ENCODE measurements at places on chromosomes 7 and 10.

- no peak for DNase-seq
Observed at GRCh38 chr7:134504660-134505164, 22.7 kb upstream of the AKR1B10 start.

DNA sequence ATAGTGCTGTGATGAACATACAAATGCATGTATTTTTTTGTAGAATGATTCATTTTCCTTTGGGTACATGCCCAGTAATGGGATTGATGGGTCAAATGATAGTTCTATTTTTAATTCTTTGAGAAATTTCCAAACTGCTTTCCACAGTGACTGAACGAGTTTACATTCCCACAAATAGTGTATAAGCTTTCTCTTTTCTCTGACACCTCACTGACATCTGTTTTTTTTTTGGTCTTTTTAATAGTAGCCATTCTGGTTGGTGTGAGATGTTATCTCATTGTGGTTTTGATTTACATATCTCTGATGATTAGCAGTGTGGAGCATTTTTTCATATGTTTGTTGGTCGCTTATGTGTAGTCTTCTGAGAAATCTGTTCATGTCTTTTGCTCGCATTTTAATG is 195.0 kb upstream of the AGK start:
- DNase-seq = peak; percentile 41

GRCh38 chr10:77716458-77717317 is 79.1 kb upstream of the KCNMA1 start:
- no peak for DNase-seq

- DNase-seq = no peak
Observed at GRCh38 chr10:46048152-46048551, 2.1 kb upstream of the MSMB start.

DNA sequence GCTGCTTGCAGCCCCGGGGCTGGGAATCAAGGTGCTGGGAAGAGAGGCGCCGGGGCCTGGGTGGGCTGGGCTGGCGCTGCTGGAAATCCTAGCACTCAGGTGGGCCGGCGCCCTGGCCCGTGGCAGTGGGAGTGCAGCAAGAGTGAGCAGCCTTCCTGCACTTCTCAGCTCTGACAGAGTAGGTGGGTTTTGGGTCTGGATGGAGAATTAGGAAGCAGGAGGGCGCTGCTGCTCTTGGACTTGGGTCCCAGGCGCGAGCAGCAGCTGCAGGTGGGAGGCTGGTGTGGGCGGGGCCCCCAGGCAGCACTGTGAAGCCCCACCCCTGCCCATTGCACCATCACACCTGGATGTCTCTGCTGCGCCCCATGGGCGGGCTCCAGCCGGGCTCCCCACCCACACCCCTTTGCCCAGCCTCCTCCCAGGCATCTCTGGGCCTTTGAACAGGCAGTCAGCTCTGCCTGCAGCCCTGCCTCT is 6.0 kb downstream of the BRI3 start:
- peak; percentile 27 for DNase-seq

- DNase-seq = no peak
Observed at GRCh38 chr10:4546500-4546899, 279.5 kb upstream of the AKR1E2 start.

DNA sequence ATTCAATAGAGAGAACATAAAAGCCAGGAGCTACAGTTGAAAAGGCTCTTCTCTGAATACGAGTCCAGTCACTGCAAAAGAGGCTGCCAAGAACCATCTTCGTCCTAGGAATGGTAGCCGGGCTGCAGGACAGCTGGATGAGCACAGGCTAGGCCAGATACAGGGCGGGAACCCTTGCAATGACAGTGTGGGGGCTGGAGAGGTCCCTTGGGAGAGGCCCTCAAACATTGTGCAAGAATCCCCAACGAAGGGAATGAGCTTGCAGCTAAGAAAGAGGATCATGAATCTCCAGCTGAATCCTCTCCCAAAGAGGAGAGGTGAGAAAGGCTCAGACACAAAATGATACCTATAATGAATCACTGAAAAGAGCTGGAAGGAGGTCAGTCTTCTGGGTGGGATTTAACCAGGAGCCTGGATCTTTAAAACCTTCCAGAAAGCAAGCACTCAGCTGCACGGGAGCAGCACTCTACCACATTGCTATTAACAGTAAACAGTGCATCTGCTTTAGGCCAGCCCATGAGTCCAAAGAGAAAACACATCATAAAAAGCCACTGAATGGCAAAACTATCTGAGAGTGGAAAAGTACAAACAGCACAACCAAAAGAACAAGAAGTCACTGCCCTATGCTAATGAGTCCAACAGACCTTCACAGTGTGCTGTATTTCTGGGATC is 287.9 kb downstream of the TNS3 start:
- no peak for DNase-seq

GRCh38 chr7:100400656-100401055 is 27.4 kb downstream of the PILRA start:
- no peak for DNase-seq

DNA sequence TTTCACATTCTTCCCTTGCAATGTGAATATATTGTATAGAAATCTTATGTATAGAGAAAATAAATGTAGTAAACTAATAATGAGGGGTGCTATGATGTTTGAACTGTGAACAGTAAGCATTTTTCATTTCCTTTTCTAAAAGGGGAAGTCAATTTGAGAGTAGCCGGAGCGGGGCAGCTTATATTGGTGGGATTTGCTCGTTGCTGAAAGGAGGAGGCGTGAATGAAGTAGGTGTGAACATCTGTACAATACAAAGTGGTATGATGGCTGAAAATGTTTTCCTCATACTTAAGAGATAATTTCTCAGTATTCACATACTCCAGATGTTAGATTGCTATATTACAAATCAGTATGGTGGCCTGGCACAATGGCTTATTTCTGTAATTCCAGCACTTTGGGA is 87.1 kb downstream of the SRI start:
- no peak for DNase-seq

DNA sequence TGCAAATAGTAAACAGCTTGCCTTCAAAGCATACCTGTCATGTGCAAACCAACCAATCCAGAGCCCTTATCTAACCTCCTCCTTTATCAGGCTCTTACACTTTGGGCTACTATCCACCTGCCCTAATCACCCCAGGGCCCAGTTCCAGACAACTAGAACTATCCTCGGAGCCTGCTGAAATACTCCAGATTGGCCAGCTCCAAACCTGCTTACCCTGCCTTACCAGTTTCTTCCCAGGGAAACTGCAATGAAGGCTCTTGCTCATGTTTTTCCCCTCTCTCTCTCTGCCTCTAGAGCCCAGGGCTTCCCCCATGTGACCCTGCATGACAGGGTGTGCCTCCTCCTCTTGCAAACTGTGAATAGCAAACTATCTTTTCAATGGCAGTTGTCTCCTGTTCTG is 81.4 kb upstream of the CAPZA2 start:
- no peak for DNase-seq

DNA sequence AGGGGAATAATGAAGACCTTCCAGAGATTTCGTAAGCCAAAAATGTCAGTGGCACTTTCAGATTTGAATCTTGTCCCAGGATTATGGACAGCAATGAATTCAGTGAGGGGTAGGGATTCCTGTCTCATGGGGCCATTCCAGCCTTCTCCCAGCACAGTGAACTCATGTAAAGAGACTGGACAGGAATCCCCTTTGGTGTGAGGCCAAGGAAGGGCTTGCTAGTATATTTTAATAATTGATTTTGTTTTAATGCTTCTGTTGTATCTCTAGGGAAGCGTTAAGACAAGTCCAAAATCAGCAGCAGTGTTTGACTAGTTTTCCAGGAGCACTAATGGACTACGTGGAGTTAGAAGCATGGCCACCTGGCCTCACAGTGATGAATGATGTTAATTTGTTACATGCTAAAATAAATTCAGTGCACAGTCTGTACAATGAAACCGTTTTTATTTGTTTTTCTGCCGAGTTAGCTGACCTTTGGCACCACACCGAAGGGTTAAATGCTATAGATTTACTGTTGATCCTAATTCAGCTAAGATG is 214.0 kb upstream of the DKK1 start:
- DNase-seq = no peak

- DNase-seq = no peak
Observed at GRCh38 chr10:64486901-64487300, 965.7 kb downstream of the REEP3 start.

- DNase-seq = no peak
Observed at GRCh38 chr10:119191881-119192280, 13.3 kb upstream of the PRDX3 start.

GRCh38 chr10:14456870-14457266 is 126.1 kb upstream of the FRMD4A start:
- DNase-seq = no peak

DNA sequence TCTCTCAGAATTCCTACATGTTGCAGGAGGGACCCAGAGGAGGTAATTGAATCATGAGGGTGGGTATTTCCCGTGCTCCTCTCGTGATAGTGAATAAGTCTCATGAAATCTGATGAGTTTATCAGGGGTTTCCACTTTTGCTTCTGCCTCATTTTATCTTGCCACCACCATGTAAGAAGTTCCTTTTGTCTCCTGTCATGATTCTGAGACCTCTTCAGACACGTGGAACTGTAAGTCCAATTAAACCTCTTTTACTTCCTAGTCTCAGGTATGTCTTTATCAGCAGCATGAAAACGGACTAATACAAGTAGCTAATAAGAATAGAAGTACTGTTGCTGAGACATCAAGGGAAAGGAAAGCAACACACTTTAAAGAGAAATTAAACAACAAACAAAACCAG is 143.4 kb downstream of the CCDC71L start:
- DNase-seq = no peak

- no peak for DNase-seq
Observed at GRCh38 chr7:36266683-36267082, 113.6 kb downstream of the EEPD1 start.

DNA sequence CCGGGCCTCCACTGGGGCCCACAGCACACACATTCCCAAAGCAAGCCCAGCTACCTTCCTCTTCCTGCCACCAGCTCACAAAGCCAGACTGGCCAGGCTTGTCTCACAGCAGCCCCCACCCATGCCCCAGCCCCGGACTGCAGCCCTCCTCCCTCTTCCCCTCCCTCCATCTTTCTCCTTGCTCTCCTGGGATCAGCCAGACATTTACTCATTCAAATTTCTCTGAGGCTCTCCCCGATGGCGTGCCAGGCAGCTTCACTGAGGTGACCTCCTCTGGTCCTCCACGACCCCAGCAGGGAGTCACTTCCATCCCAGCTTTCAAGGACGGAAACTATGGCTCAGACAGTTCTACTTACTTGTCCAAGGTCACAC is 187.5 kb downstream of the GRID1 start:
- peak; percentile 24 for DNase-seq

DNA sequence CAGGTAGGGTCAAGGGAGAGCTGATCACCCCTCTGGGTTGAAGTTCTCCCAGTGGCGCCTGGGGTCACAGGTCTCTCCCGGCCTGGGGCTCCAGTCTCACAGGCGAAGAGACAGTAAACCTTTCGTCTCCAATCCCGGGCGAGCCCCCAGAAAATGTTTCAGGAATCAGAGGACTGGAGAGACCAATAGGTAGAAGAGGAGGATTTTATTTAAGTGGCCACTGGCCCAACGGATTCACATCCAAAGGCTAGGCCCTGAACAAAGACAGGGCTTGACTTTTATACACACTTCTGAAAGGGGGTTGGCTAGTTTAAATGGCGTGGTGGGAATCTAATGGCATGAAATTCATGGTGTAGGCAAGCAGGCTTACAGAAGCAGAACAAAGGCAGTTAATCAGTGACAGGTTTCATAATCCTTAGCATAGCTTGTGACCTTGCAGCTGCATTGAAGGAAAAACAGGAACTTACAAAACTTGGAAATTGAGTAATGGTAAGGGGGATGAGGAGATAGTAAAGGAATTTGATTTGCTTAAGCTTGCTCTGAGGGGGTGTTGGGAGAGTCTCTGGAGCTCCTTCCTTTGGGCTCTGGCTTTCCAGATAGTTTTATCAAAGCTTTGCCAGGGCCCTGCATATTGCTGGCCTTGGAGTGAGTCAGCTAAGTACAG is 105.5 kb downstream of the TRIM24 start:
- DNase-seq = no peak

DNA sequence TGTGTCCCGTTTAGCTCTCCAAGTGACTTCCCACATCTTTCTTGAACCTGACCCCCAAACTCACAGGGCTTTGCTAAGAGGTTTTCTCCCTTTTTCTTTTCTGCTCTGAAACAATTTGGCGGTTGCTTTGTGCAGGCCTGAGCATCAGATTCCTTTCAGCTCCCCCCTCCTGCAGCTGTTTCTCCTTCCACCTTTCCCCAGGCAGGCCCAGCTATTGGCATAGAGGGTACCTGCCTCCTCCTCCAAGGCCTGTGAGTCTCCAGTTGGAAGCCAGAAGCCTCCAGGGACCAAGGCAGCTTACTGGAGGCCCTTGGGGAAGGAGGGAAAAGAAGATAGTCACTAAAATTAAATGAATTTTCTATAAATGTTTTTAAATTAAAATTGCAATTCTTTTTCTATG is 7.7 kb downstream of the VAX1 start:
- DNase-seq = no peak

- DNase-seq = no peak
Observed at GRCh38 chr7:29896685-29897411, 90.5 kb downstream of the WIPF3 start.

GRCh38 chr7:135801045-135801693 is 52.6 kb upstream of the FAM180A start:
- DNase-seq = peak; percentile 75

GRCh38 chr10:101073631-101074030 is 11.8 kb downstream of the KAZALD1 start:
- no peak for DNase-seq

DNA sequence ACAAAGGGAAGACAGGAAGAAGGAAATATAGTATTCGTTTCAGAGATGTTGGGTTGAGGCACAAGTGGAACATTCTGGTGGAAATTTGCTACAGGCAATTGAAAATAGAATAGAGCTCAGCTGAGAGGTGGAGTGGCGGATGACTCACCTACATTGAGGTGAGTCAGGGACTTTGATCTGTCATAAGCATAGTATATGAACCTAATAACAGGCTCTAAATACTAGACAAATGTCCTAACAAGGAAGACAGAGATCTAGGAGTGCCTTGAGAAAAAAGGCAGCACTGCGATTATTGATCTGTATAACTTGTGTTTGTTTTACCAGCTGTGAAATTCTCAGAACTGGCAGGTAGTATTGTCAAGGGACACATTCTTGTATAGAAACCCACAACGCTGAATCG is 907 bp upstream of the IFRD1 start:
- no peak for DNase-seq

DNA sequence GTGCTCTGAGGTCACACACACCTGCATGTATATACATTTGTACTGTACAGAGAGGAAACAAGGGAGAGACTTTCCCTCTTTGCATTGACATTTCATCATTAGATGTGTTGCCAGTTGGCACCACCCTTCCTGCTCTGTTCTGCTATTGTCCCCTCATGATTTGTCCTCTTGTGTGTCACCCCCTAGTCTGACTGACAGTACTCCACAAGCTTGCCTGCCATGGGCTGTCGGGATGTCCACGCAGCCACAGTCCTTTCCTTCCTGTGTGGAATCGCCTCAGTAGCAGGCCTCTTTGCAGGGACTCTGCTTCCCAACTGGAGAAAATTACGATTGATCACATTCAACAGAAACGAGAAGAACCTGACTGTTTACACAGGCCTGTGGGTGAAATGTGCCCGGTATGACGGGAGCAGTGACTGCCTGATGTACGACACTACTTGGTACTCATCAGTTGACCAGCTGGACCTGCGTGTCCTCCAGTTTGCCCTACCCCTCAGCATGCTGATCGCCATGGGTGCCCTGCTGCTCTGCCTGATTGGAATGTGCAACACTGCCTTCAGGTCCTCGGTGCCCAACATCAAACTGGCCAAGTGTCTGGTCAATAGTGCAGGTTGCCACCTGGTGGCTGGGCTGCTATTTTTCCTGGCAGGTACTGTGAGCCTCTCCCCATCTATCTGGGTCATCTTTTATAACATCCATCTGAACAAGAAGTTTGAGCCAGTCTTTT is 9.4 kb downstream of the CLDN12 start:
- DNase-seq = peak; percentile 34

Data from NCI-H526 treated with DMSO at 0.1 percent for 48 hours (cell line).